Activated T-cell treated with anti-CD3 and anti-CD28 coated beads, Interleukin-2, amount 50 U/mL, for 72 hours (primary cell): ENCODE measurements at places on chromosomes 4 and X. TPM values are rescaled to one million over a fixed set of nuclear protein-coding genes. Genes with fewer than 3 reads are reported as not detected.

Gene IL3RA
- total RNA-seq, result 1.5 TPM

Gene CWH43
- total RNA-seq, result not detected

Gene TCEAL6
- total RNA-seq, result 0.25 TPM

GRCh38 chr4:81227968-81228367 is 12.9 kb upstream of the PRKG2 start:
- no peak for DNase-seq

GRCh38 chrX:20271730-20272129 is 5.0 kb upstream of the RPS6KA3 start:
- DNase-seq, result no peak

- DNase-seq, result no peak
Observed at GRCh38 chrX:9582956-9583355, 118.1 kb downstream of the TBL1X start.

DNA sequence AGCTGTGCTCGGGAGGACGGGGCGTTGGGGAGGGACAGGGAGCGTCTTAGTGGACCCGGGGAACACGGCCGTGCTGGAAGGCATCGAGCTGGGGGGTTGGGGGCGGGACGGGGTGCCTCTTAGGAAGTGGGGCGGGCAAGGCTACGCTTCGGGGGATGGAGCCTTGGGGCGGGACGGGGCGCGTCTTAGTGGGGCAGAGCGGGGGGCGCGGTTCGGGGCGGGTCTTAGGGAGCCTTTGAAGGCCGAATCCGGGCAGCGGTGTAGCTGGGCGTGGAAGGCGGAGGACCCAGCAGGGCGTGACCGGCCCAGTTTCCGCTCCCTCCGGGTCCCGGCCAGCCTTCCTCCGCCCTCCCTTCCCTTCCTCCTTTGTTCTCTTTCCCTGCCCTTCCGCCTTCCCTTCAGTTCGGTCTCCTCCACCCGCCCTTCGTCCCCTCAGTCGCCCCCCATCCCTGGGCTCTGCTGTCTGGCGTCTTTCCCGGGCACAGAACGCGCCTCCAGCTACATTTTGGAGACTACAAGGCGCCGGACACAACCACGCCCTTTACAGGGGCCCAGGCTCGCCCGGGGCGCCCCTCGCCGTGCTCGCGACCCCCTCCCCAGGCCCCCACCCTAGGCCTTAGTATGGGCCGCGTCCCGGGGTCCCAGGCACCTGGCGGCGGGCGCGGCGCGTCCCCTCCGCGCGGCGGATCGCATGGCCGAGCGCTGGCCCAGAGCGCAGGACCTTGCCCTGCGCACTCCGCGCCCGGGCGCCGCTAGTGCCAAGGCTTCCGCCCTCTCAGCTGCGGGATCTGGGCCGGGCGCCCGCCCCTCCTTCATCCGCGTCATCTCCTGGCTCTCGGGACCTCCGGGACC is at the start of gene ARSD:
Gene ARSD (minus strand): TSS at position 757 of the 852 bp plus-strand sequence. CDS start 64 bp downstream, at position 693.
- DNase-seq, result peak; percentile 54

DNA sequence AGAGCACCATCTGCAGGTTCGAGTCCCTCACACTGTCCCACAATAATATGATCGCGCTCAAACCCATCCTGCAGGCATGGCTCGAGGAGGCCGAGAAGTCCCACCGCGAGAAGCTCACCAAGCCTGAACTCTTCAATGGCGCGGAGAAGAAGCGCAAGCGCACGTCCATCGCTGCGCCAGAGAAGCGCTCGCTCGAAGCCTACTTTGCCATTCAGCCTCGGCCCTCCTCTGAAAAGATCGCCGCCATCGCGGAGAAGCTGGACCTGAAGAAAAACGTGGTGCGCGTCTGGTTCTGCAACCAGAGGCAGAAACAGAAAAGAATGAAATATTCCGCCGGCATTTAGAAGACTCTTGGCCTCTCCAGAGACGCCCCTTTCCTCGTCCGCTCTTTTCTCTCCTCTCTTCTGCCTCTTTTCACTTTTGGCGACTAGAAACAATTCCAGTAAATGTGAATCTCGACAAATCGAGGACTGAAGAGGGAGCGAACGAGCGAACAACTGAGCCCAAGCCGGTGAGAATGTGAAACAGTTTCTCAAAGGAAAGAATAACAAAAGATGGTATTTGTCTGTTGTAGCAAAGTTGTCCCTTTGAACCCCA is 1.9 kb downstream of the POU4F2 start:
- DNase-seq, result no peak
